Stimulated activated CD4-positive, alpha-beta T cell treated with anti-CD3 and anti-CD28 coated beads, Interleukin-2, amount 100 ng/mL, for 24 hours (primary cell): ENCODE measurements at places on chromosomes 5 and 9.

DNA sequence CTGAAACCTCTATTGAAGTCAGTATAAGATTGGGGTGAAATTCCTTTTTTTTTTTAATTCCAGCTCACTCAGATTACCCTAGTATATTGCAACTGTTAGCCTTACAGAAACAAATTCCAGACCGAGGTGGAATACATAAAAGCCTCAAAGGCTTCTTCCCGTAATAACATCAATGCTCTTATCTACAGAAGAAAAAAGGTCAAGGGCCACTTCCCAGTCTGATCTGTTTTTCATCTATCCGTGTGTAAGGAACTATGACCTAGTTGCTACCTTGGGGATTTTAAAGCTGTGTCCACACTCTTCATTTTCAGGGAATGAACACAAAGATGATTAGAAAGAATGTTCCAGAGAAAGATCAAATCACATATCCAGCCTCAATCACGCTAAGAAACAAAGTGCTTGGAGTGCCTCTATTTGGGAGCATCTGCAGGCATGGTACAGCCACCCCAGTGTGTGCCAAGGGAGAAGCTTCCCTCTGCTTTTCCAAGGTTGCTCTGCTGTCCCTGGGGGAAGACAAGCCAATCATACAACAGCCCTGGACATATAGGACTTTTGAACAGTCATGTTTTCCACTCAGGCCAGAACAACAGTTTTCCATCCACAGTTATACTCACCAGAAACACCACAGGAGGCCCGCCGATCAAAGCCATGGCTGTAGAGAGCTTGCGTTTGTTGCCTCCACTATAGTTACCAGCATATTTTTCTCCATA is 23.5 kb downstream of the NIPSNAP3B start:
- no peak for DNase-seq

- DNase-seq, result peak; percentile 20
Observed at GRCh38 chr9:123081824-123082223, 48.4 kb downstream of the GPR21 start.

- DNase-seq, result no peak
Observed at GRCh38 chr5:96822686-96823459, 15.1 kb upstream of the ERAP1 start.

GRCh38 chr5:17216176-17216973 is 1.1 kb upstream of the BASP1 start:
- DNase-seq, result peak; percentile 69

- peak; percentile 51 for DNase-seq
Observed at GRCh38 chr5:161546470-161547301, at the start of gene GABRB2. Gene GABRB2, minus strand, starts transcription at chr5:161546725. Its CDS starts 82 bp downstream, at chr5:161546643.

- no peak for DNase-seq
Observed at GRCh38 chr9:38362852-38363588, 29.5 kb upstream of the ALDH1B1 start.

GRCh38 chr5:96579711-96580110 is 82.5 kb upstream of the CAST start:
- DNase-seq, result no peak

- DNase-seq, result no peak
Observed at GRCh38 chr9:76716085-76716672, 48.1 kb upstream of the PCA3 start.

DNA sequence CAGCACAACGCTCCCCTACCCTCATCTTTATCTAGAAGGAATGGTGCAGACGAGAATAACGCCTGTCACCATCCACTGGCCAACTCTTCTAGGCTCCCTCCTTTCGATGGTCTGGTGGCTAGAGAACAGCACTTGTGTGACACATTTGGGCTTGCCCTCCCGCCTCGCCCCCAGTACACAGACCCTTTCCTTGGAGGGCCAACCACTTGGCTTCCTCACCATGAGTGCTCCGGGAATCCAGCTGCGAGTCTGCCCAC is 1.4 kb downstream of the GNAQ start:
- peak; percentile 38 for DNase-seq

DNA sequence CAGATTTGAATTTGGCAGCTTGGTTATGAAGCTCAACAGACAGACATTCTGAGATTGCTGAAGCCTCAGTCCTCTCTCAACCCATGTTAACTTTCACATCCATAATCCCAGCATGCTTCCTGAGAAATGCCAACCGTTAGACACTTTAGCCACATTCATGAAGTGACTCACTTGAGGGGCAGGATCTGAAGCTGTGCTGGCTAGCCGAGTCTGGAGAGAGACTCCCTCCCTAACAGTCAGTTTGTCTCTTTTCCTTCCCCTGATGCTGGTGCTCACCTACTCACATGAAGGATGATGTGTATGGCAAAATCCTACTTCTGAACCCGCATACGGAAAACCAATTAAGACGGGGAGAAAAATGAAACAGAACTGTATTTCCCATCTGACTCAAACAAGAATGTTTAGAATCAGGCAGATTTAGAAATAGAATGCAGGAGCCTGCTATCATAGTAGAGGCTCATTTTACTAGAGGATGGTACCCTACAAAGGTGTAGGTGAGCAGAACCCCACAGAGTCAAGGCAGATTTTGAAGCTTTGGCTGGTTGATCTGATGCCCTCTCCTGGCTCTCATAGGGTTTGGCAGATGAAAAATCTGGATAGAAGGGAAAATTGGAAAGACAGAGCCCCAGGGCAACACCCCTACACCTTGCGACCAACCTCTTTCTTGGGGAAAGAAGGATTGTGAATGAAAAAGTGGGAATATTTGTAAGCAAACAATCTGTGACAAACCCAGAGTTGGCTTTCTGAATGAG is 150.9 kb upstream of the LHFPL2 start:
- no peak for DNase-seq

DNA sequence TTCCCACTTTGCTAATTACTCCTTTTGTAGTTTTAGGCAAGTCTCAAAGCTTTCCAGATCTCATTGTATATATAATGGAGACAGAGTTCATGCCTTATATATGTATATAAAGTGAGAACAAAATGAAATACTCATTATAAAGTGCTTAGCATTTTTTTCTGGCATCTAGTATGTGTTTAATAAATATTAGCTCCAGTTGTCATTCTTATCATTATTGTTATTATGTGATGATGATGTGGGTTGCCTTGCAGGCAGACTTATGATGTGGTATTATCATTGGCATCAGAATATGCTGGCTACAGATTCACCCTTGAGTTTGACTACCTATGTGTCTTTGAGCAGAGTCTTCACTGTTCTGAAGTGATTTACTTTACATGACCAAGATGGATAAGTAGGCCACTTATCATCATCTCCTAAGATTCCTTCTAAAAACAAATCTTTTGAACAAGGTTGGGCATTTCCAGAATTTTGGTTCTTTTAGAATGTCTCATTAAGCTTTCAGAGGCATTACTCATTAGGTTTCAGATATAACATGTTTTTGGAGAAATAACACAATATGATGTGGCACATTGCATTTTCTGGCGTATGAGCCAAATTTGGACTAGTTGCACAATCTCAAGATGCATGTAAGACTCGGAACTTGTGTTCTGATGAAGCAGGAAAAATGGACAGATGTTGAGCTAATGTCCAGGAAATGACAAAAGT is 145.6 kb upstream of the TNC start:
- DNase-seq, result no peak

- no peak for DNase-seq
Observed at GRCh38 chr5:163245584-163245983, 191.8 kb upstream of the CCNG1 start.
